ENCODE measurements at places on chromosomes 1 and 21.

DNA sequence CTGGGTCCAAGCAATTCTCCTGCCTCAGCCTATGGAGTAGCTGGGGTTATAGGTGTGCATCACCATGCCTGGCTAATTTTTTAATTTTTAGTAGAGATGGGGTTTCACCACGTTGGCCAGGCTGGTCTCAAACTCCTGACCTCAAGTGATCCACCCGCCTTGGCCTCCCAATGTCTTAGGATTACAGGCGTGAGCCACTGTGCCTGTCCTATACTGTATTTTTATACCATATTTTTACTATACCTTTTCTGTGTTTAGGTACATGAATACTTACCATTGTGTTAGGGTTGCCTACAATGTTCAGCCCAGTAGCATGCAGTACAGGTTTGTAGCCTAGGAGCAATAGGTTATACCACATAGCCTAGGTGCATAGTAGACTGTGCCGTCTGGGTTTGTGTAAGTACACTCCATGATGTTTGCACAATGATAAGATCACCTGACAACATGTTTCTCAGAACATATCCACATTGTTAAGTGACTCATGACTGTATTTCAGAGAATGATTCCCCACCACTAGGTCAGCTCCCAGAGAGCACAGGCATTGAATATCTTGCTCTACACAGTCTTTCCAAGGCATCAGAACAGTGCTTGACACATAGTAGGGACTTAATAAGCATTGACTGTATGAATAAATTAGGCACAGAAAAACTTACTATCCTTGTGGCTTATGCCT, 6.0 kb upstream of the CITED4 start:
- DNase-seq = no peak

GRCh38 chr1:42419126-42419821, 36.5 kb downstream of the ZMYND12 start:
- no peak for DNase-seq

DNA sequence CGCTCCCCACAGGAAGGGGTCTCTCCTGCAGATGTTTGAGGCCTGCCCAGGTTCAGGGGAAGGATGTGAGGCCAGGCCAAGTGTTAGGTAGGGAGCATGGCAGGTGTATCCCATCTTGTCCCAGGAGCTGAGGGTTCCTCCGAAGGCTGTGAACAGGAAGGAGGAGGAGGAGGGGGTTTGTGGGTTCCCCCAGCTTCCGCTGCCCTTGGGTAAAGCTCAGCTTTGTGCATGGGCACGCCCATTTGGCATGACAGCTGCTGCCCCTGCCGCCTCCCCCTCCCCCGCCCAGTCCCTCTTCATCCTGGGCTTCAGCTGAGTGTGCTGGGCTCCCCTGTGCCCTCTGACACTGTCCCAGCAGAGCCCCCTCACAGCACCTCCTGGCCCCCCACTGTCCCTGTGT, 25.5 kb downstream of the TNFRSF8 start:
- peak; percentile 69 for DNase-seq

DNA sequence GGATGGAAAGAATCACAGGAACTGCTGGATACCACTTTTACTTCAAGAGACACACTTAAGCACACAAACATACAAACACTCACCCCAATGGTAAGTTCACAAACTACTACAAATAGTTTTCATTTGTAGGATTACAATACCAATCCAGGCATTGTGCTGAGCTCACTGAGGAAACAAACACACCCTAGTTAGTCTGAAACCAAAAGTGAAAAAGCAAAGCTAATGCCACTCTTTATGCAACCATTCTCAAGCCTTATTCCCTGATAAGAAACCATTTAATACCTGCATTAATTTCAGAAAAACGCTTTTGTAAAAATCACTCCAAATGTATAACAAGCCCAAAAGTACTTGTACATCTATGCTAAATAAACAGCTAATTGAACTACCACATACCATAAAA, 38.3 kb downstream of the RNF115 start:
- no peak for DNase-seq

GRCh38 chr1:73516451-73516850, 681.5 kb downstream of the LRRIQ3 start:
- no peak for DNase-seq

DNA sequence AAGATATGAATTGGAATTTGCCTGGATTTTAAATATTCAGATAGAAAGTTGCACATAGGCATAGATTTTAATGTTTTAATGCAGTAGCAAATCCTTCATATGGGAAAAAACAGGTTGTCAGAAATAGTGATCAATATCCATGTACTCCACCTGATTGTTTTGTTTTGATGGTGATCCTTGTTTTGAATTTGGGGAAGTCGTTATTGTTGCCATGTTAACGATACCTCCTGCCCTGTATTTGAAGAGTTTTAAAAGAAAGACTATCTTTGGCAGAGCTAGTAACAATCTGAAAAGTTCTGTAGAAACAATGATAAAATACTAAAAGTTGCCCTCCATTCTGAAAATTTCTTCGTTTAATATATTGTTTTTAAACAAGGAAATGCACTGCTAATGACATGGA, 1.1 kb downstream of the CEP350 start:
- DNase-seq = no peak

GRCh38 chr21:28725396-28725795, 267.3 kb downstream of the LTN1 start:
- DNase-seq = no peak

DNA sequence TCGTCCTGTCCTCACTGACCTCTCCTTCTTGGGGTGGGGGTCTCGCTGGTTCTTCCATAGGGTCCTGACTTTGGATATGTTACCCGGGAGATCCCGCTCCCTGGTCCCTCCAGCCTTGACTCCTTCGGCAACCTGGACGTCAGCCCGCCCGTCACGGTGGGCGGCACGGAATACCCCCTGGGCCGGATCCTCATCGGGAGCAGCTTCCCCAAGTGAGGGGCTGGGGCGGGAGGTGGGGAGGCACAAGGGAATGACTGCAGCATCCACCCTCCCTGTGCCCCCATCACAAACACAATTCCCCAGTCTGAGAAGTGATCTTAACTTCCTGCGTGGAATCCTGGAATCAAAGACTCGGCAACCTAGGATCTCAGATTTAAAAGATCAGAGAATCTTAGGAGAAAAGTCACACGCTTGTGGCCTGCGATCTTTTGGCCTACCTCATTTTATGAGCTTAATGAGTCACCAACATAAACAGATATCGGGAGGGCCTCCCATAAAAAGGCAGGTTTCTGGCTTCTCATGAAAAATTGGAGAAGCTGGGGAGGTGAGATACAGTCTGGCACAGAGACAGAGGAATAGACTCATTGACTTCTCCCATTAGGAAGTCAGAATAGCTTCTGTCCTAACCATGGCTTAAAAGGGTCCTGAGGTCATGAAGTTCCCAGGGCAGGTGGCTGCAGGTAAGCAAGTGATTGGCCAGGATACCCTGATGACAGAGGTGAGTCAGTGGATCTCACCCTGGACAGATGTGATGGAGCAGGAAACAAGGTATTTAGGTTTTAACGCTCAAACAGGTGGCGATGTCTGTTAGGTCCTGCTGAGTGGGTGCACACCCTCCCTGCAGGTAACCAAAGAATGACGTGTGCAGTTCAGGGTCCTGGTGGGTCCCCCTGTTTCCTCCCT, 15.9 kb upstream of the PADI3 start:
- DNase-seq = no peak

GRCh38 chr1:81635816-81636215, 164.9 kb upstream of the ADGRL2 start:
- DNase-seq = no peak

- no peak for DNase-seq
These were observed 850.0 kb downstream of the LTN1 start for GRCh38 chr21:28142697-28143096.

- DNase-seq = no peak
These were observed 6.3 kb downstream of the PARP1 start for GRCh38 chr1:226401355-226402303.

DNA sequence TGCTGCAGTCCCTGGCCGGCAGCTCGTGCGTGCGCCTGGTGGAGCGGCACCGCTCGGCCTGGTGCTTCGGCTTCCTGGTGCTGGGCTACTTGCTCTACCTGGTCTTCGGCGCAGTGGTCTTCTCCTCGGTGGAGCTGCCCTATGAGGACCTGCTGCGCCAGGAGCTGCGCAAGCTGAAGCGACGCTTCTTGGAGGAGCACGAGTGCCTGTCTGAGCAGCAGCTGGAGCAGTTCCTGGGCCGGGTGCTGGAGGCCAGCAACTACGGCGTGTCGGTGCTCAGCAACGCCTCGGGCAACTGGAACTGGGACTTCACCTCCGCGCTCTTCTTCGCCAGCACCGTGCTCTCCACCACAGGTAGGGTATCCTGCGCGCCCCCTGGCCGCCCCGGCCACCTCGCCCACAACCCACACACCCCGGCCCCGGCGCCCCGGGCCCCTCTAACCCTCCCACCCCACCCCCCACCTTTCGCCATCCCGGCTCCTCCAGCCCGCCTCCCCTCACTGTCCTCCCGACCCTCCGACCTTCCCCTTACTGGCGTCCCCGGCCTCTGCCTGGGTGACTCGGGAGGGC, 352 bp downstream of the KCNK1 start:
- DNase-seq = no peak

- DNase-seq = no peak
These were observed 33.7 kb downstream of the PTP4A2 start for GRCh38 chr1:31904339-31905092.

- no peak for DNase-seq
These were observed 273.4 kb upstream of the CACYBP start for GRCh38 chr1:174726167-174726879.

- no peak for DNase-seq
These were observed 251.5 kb downstream of the BACH1 start for GRCh38 chr21:29550205-29550604.

- peak; percentile 72 for DNase-seq
These were observed at the start of gene COL6A1 for GRCh38 chr21:45981151-45982091. TSS of gene COL6A1 (plus strand) at chr21:45981770. CDS start at chr21:45981851, 81 bp downstream.

GRCh38 chr1:2103266-2103900, 53.2 kb downstream of the PRKCZ start:
- no peak for DNase-seq

GRCh38 chr1:45979074-45979777, 153.2 kb downstream of the PIK3R3 start:
- no peak for DNase-seq

GRCh38 chr1:176847052-176847451, 317.5 kb downstream of the ASTN1 start:
- no peak for DNase-seq

GRCh38 chr1:239388578-239388977, 2.2 kb downstream of the CHRM3 start:
- DNase-seq = no peak

- no peak for DNase-seq
These were observed 464 bp downstream of the COL11A1 start for GRCh38 chr1:103107741-103108375.

DNA sequence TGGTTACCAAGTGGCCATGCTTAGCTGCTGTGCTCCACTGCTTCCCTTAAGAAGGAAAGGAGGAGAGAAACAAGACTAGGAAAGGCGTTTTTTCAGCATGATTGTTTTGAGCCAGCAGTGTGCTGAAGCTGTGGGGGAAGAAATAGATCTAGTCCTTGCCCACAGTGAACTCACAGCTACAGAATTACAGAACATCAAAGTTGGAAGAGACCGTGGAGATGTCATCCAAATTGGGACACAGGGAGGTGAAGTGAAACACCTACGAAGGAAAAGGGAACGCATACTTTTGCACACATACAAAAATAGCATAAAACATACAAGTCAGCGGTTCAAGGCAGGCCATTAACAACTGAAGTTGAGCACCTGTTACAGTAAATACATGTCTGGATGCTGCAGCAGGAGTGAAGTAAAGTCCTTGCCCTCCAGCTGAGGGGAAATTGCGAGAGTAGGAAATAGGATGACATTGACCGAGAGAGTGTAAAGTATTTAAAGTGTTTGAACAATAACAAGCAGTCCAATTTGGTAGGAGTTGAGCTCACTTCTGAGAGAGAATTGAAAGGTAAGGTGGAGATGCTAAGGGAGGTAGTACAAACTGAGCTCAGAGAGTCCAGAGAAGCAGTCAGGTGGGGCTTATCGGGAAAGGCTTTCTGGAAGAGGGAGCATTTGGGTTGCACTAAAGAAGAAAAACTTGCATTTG, 55.1 kb downstream of the KIRREL1 start:
- DNase-seq = no peak

DNA sequence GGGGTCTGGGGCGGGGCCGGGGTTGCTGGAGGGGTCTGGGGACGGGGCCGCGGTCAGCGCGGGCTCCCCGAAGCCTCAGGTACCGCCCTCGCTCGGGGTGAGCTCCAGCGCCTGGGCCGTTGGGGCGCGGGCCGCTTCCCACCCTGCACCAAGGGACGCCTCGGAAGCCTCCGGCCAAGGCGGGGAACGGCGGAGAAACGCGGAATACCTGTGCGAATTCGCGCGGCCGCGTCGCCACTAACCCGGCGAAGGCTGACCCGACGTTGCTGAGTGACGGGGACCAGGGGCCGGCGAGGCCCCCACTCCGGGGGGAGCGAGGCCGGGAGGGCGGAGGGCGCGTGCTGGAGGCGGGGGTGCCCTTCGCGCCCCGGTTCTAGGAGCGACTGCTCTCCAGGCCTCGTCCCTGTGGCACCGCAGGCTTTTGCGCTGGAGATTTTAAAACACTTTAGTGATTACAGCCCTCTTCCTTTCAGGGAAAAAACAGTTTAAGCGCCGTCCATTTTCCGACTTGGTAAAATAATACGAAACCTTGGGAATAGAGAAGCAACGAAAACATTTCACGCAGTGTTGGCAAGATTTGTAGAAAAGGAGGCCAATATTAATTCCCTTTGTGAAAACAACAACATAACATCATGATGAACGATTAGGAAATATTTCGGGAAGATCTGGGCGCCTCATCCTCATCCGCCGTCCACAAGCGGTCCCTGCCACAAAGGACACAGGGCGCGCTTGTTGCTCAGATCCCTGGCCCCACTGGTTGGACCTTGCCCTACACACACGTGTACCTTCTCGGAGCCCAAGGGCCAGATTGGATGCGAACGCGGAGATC, 971 bp upstream of the GNG4 start:
- DNase-seq = no peak

DNA sequence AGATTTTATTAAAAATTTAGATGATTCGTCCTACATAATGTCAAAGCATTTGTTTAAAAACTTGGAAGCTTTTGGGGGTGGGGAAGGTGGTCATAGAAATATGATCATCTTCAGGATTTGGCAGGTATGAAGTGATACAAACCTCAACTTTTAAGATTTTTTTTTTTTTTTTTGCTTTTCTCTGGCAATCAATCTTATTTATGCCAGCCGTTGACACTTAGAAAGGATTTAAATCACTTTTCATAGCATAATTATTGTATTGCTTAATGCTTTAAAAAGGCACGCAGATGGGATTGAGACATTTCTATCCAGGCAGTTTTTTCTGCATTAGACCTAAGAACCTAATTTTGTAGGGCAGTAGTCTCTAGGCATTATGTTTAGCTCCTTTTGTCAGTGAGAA, 19.7 kb downstream of the MRPS6 start:
- DNase-seq = no peak

All from CD4-positive, alpha-beta T cell treated with Interleukin-6 for 4 hours (primary cell).